ENCODE measurements at places on chromosomes 12 and 14. TPM values are rescaled to one million over a fixed set of nuclear protein-coding genes. Genes with fewer than 3 reads are reported as not detected.

The RECQL gene
- total RNA-seq, result 99.6 TPM

The IL22 gene
- not detected for total RNA-seq

The HOXC10 gene
- total RNA-seq, result not detected

The DDHD1 gene
- 8.2 TPM for total RNA-seq

The KRT79 gene
- total RNA-seq, result not detected

The TAS2R9 gene
- total RNA-seq, result 0.19 TPM

The CABP1 gene
- total RNA-seq, result not detected

The GCH1 gene
- 2.3 TPM for total RNA-seq

The ABHD12B gene
- not detected for total RNA-seq

The LRTM2 gene
- 0.10 TPM for total RNA-seq

The NOS1 gene
- total RNA-seq, result not detected

The KLRC1 gene
- not detected for total RNA-seq

The B4GALNT3 gene
- total RNA-seq, result not detected

The RPS6KL1 gene
- 14.7 TPM for total RNA-seq

The SLCO1A2 gene
- total RNA-seq, result not detected

The LBHD2 gene
- total RNA-seq, result not detected

The ADGRD1 gene
- total RNA-seq, result not detected

The PCED1B gene
- 0.38 TPM for total RNA-seq

The CLSTN3 gene
- 22.8 TPM for total RNA-seq

The NAB2 gene
- 18.9 TPM for total RNA-seq

The ZFHX2 gene
- total RNA-seq, result 0.65 TPM

The FAM181A gene
- total RNA-seq, result not detected
